Left ventricle myocardium inferior (tissue), 1 donor: ENCODE measurements at places on chromosomes 5 and 9. TPM values are rescaled to one million over a fixed set of nuclear protein-coding genes. Genes with fewer than 3 reads are reported as not detected.

Gene CDC14B
- total RNA-seq: 26.4 TPM

DNA sequence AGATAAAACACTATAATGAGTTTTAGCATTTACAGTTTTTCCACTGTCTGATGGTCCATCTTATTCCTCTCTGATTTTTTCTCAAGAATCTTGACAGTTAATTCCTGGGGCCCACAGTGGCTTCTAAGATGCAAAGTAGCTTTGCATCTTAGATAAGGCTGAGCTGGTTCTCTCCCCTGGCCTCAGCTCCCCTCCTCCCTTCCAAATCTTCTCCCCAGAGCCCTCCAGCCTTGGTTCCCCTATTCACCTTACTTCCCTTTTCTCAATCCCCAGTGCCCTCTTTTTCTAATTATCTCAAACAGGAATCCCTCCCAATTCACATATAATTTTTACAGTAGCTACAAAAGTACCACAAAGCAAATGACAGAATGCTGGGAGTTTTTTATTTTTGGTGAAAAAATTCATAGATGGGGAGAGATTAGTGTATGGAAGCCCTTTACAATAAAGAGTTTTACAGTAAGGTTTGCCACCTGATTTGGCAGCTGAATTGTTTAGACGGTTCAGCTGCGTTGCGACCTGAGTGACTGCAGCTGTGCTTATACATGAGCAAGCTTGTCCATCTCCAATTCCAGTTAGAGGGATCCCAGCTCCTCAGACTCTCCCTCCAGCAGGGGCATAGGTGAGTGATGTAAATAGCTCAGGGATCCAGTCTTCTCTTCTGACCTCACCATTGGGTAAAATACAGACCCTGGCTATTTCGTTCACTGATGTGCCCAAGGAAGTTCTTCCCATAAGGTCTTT, 51.4 kb upstream of the CKMT2 start:
- DNase-seq: no peak

- no peak for DNase-seq
Measured at GRCh38 chr9:109145051-109145450, 22.0 kb downstream of the FRRS1L start.

GRCh38 chr9:127878001-127878651, 651 bp upstream of the AK1 start:
- DNase-seq: no peak

- DNase-seq: no peak
Measured at GRCh38 chr5:147152086-147152485, 82.7 kb upstream of the STK32A start.

GRCh38 chr5:14006823-14007520, 62.5 kb upstream of the DNAH5 start:
- no peak for DNase-seq

DNA sequence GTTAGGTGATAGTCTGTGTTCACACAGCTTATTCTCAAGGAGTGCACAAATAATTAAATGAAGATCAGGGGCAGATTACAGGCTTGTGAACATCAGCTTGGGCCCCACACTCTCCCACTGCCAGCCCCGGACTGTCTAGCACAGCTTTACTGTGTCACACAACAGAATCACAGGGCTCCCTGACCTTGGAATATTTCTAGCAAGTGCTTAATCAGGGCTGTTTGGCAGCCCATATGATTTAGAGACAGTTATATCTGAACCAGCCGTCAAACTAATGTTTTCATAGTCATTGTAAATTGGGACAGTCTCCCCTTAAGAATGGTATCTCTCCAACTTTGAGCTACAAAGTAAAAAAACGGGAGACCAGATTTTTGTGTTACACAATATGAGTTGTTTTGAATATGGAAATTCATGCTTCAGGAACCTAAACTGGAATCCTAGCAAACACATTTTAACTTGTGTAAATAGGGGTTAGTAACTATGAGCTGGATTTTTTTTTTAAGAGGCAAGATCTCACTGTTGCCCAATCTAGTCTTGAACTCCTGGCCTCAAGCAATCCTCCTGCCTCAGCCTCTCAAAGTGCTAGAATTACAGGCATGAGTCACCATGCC, 517.6 kb downstream of the BNC2 start:
- DNase-seq: no peak

DNA sequence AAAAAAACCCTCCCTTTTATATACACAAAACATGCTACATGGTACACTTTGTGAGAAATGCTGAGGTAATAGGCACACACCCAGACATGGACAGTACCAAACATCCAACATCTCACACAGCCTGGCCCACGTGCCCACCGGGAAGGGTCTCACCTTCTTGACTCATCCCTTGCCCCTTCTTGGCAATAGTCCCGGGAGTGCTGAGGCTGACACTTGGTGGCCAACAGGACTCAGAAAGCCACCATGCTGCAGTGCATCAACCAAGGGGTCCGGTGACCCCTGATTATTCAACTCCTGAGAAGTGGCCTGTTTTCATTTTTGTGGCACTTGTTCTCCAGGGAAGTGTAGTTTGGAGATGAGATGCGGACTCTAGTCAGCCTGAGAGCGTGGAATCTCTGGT, 35.0 kb downstream of the ANGPTL2 start:
- no peak for DNase-seq

GRCh38 chr9:127336506-127337352, 60.2 kb upstream of the SLC2A8 start:
- peak; percentile 79 for DNase-seq

GRCh38 chr5:17302106-17302505, 84.7 kb downstream of the BASP1 start:
- no peak for DNase-seq
